ENCODE measurements at places on chromosomes 3 and 15.

GRCh38 chr3:67647390-67647878 is 7.0 kb downstream of the SUCLG2 start:
- DNase-seq: no peak

DNA sequence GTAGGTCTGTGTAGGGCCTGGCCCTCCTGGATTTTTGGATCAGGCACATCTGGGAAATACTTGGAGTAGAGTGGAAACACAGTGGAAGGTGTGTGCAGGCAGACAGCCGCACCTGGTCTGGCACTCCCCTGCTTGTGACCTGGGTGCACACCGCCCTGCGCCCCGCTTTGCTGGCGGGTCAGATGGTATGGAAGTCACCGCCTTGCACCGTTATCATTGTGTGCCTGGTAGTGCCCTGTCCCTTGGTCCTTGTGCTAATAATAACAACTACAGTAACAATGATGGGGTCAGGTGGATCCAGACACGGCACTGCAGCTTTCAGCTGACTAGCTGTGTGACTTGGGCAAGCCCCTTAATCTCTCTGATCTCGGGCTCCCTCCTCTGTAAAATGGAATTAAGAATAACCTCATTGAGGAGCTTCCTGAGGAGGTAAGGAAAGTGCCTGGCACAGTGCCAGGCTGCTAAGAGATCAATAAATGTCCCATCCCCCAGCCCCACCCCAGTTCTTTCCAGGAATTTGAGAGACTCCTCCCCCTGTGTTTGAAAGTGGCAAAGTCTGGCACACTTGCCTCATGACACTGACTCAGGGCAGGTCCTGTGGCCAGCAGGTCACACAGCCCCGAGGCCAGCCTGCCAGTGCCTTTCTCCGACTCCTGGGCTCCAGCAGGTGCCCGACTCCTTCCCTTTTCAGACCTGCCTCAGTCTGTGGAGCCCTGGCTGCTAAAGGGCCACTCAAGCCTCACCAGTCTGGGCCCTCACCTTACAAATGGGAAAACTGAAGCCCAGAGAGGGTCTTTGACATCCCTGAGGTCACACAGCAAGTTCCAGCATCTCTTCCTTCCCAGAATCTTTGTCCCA is 9.8 kb downstream of the ISG20 start:
- DNase-seq: no peak

DNA sequence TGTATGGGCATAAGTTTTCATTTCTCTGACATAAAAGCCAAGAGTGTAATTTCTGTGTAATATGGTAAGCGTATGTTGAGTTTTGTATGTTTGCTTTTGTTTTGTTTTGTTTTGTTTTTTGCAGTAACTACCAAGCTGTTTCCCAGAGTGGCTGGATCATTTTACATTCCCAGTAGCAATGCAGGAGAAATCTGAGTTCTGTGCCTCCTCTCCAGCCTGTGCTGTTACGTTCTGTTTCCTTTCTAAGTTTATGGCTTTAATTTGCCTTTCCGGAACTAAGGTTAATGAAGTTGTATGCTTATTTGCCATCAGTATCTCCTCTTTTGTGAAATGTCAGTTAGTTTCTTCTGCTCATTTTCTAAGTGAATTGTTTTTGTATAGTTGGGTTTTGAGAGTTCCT is 307.8 kb downstream of the GABRG3 start:
- no peak for DNase-seq

DNA sequence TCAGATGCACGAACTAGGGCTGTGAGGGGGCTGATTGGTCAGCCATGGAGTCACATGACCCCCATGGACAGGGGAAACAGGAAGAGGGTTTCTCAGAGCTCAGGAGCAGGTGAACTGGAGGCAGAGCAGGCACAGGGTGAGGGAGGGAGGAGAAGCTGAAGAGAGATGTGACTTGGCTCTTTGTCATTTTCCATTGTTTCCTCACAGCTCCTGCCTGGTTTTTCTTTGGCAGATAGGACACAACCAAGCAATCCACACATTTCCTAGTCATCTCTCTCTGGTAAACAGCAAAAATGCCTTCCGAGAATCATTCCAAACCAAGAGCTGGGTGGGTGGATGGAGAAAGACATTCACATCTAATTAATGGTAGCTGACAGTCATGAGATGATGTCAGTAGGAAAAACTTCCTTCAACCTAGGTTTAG is 43.4 kb upstream of the LMCD1 start:
- no peak for DNase-seq

GRCh38 chr3:122767540-122768372 is 25.9 kb downstream of the HSPBAP1 start:
- DNase-seq: no peak

DNA sequence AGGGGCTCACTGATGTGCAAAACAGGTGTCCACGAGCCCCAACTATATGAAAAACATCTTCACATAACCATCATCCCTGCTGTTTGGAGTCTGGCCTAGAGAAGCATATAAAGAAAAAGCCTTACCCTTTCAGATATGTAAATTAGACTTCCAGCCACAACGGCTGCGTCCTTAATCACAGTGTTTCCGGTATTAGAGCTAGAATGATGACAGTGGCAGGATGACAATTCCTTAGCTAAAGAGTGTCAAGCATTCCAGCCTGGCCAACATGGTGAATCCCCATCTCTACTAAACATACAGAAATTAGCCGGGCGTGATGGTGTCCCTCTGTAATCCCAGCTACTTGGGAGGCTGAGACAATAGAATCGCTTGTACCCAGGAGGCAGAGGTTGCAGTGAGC is 19.5 kb upstream of the SAMD7 start:
- peak; percentile 82 for DNase-seq
